ENCODE measurements at places on chromosomes 13 and 19. TPM values are rescaled to one million over a fixed set of nuclear protein-coding genes. Genes with fewer than 3 reads are reported as not detected.

Gene SELENOW
- total RNA-seq, result 162 TPM

Gene PDS5B
- 59.4 TPM for total RNA-seq

Gene FXYD7
- total RNA-seq, result 0.93 TPM

Gene FXYD3
- total RNA-seq, result not detected

Gene RFPL4A
- total RNA-seq, result not detected

Gene S1PR5
- 0.40 TPM for total RNA-seq

Gene CD22
- total RNA-seq, result 0.75 TPM

Gene POU2F2
- 57.3 TPM for total RNA-seq

Gene ANKRD24
- total RNA-seq, result 1.7 TPM

Gene MYADM
- total RNA-seq, result 40.3 TPM

Gene PGLYRP1
- total RNA-seq, result not detected

Gene VSIG10L
- total RNA-seq, result 3.5 TPM

Gene GGACT
- 7.0 TPM for total RNA-seq

Gene SHISA2
- not detected for total RNA-seq

Gene APLP1
- 2.6 TPM for total RNA-seq

Gene PNMA8A
- total RNA-seq, result 0.44 TPM

Gene LIM2
- total RNA-seq, result 0.36 TPM

Gene CPT1C
- 1.4 TPM for total RNA-seq

Gene CHAF1A
- total RNA-seq, result 61.6 TPM

Gene CYP2F1
- total RNA-seq, result not detected

Gene USHBP1
- 0.24 TPM for total RNA-seq

Gene FGF9
- total RNA-seq, result 0.07 TPM

All from activated CD4-positive, alpha-beta memory T cell treated with anti-CD3 and anti-CD28 coated beads for 36 hours (primary cell).